Posterior vena cava (tissue), 2 donors: ENCODE measurements at places on chromosomes 3 and 15. TPM values are rescaled to one million over a fixed set of nuclear protein-coding genes. Genes with fewer than 3 reads are reported as not detected.

TM4SF1 gene
- 219 TPM for total RNA-seq

DNA sequence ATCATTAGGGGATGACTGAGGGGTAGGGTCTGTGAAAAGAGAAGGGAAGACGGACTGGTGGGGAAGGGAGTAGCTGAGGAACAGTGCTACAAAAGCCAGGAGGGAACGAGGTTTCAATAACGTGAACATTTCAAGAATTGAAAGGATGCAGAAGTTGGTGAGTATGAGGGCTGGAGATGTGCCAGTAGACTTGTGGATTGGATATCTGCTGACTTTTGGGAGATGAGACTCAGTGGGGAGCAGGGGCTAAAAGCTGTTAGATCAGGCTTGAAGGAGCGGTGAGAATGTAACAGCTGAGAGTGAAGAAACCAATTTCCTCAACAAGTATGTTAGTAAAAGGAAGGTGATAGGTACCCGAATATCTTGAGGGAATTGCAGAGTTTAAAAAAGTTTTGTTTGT lies 65.2 kb downstream of the GTPBP8 start:
- DNase-seq = no peak

- no peak for DNase-seq
These were observed 85.0 kb upstream of the XCR1 start for GRCh38 chr3:46112296-46112695.

DNA sequence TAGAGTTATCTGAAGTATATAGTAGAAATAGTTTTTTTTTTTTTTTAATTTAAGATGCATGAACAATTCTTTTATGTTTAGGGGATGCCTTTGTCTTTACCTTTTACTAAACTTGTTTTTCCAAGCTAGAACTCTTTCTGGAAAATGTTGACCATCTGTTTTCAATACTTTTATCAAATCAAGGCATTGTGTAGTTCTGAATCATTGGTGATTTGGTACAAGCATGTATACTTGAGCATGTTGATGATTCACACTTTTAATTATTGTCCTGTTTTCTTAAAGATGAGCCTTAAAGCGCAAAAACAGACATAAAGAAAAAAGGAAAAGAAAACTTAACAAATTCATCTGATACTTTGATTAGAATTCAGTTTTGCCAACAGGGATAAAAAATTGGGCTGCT lies 28.3 kb downstream of the PDCD6IP start:
- DNase-seq = no peak

GRCh38 chr3:153045150-153045549 lies 116.9 kb upstream of the RAP2B start:
- no peak for DNase-seq
